Cortex of kidney (tissue), 1 donor: ENCODE measurements at places on chromosomes 2 and 18.

- no peak for DNase-seq
Measured at GRCh38 chr2:68757081-68757480, 22.5 kb downstream of the ARHGAP25 start.

DNA sequence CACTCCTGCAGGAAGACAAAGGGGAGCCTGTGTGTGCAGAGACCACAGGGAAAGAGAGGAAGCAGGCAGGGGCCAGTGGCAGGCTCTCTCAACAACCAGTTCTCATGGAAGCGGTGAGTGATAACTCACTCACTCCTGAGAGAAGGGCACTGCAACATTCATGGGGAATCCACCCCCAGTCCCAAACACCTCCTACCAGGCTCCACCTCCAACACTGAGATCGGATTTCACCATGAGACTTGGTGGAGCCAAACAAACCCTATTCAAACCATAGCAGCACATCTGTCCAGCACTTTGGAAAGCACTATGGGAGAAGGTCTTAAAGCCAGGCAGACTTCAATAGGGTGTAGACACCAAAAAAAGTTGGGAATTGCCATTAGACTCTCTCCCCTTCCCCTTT is 345.7 kb upstream of the SPRED2 start:
- DNase-seq: no peak

DNA sequence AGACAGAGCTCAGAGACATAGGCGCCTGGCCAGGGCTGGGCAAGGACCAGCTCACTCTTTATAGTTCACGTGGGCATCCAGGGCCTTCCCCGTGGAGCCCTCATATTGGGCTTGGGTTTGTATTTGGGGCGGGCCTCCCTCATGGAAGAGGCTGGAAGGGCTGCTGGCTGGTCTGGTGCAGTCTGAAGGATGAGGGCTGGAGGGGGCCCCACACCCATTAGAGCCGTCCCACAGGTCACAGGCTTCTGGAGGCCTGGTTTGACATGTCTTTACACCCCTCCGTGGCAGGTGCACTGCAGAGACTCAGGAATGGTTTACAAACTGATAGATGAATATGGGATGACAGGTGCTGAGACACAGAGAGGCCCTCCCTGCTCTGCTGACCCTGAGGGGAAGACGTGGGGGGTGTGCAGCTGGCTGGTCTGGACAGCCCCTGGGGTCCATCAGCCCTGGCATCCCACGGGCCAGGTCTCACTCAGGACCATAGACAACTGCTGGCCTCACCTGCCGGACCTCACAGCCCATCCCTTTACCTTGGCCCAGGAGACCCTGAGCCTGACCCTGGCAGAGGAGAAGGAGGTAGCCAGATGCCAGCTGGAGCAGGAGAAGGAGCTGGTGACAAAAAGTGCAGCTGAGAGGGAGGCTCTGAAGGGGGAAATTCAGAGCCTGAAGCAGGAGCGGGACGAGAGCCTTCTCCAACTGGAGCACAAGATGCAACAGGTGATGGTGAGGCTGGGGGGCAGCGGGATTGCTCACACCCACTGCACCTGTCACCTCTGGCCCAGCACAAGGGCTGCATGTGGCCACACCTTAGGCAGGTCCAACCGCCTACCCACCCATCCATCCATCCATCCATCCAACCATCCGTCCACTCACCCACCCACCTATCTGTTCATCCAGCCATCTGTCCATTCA is 43.9 kb downstream of the CROCC2 start:
- DNase-seq: no peak

DNA sequence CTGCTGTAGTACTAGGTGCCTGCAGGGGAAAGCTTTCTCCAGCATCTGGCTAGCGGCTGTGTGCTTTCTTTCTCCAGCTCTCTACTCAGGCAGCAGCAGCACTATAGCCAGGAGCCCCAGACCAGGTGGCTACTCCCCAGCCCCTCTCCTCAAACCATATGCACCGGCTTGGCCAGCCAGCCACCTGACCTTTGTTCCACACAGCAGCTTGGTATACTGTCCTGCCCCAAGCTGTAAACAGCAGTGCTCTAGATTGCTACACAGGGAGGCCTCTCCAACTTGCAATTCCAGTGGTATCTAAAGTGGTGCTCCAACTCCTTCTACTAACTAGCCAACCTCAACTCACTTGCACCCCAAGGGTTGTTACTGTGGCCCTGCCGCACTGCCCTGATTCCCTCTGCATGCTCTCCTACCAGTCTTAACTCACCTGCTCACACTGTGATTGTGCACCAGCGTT is 19.6 kb downstream of the LDAH start:
- no peak for DNase-seq

DNA sequence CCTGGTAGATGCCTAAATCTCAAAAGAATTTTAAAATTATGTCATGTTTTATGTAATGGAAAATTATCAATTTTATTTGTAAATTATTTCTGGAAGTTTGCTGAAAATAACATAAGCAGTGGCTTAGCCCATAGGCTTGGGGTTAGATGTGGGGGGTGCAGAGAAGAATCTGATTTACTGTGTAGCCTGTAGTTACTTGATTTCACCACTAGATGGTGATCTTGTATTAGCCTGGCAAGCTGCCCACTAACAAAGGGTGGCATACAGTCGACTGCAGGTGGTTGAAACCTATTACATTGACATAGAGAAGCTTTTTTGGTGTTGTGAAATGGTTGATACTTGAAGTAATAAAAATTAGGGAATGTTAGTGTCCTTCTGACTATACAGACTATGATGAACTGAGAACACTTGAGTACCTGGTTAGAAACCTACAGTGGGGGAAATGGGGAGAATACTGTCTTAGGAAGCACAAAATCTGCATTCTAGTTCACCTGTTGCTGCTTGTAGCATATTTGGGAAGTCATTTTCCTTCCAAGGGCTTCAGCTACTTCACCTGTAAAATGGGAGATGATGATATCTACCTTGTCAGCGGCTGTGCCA is 191.0 kb upstream of the LHCGR start:
- no peak for DNase-seq
